Right renal pelvis (tissue), 4 donors: ENCODE measurements at places on chromosomes 6 and 20. TPM values are rescaled to one million over a fixed set of nuclear protein-coding genes. Genes with fewer than 3 reads are reported as not detected.

SLC17A4 gene
- 1.2 TPM for polyA plus RNA-seq

TUBB2B gene
- 122 TPM for polyA plus RNA-seq

FOXC1 gene
- polyA plus RNA-seq, result 97.8 TPM

TP53TG5 gene
- polyA plus RNA-seq, result 1.4 TPM

- no peak for DNase-seq
These were observed 1274.2 kb upstream of the GJE1 start for GRCh38 chr6:140858381-140858971.

DNA sequence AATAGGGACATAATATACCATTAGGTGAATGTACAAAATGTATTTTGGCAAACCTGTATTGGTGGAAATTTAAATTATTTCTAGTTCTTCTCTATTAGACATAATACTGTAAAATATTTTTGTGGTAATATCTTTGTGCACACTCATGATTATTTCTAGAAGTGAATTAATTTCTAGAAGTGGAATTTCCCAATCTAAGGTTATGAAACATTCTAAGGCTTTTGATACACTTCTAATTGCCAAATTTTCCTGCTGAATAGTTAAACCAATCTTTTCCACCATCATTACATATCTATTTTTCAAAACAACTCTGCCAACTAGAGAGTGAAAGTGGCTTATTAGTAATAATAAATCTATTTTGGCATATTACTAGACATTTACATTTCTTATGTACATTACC is 1.8 kb upstream of the CCND3 start:
- DNase-seq, result no peak

GRCh38 chr6:38011937-38012336 is 192.4 kb downstream of the ZFAND3 start:
- no peak for DNase-seq

DNA sequence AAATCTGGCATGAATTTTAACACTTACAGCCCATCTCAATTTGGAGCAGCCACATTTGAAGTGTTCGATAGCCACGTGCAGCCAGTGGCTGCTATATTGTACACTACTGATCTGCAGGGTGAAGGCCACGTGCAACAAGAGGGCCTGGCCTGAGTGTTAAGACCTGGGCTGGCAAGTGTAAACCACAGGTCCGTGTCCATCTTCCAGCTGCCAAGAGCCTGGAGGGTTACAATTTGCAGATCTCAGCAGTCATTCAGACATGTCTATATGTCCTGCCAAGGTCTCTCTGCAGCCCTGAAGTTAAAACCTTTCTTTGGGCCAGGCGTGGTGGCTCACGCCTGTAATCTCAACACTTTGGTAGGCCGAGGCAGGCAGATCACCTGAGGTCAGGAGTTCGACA is 14.1 kb downstream of the SGK2 start:
- no peak for DNase-seq

GRCh38 chr20:3661814-3662665 is 1.2 kb downstream of the GFRA4 start:
- no peak for DNase-seq

- no peak for DNase-seq
These were observed 68.7 kb downstream of the GRM1 start for GRCh38 chr6:146097586-146097985.

- DNase-seq, result no peak
These were observed 84.6 kb downstream of the MRAP2 start for GRCh38 chr6:84118191-84118590.

- no peak for DNase-seq
These were observed 382.7 kb downstream of the C6orf118 start for GRCh38 chr6:164926686-164927085.

GRCh38 chr6:12386816-12387215 is 96.7 kb downstream of the EDN1 start:
- DNase-seq, result no peak

- DNase-seq, result no peak
These were observed 54.1 kb upstream of the EXOC2 start for GRCh38 chr6:747028-747427.

DNA sequence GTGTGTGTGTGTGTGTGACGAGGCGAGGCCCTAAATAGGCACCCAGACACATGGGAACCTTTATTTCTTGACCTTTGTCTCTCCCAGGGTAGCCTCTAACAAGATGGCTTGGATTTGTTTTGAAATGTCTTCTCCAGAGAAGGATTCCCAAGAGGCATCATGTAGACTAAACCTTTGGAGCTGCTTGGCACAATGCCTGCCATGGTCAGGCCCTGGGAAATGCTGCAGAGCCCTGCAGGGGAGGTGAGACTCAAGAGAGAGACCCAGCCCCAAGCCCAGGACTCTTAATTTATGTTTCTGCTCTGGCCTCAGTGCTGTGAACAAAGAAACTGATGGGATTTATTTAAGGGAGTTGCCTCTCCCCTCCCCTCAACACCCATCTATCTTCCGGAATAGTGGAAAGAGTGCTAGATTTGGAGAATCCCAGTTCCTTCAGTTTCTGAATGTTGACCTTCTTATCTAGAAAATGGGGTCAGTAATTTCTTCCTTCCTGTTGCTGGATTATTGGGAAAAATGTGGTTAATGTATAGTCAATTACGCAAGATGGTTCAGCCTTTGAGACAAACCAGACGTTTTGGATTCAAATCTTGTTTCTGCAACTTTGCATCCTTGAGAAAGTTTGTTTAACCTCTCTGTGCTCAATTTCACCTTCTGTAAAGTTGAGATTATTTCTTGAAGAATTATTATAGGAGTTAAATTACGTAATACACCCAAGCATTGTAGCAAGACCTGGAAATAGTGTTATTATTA is 434.8 kb downstream of the MAFB start:
- DNase-seq, result no peak

DNA sequence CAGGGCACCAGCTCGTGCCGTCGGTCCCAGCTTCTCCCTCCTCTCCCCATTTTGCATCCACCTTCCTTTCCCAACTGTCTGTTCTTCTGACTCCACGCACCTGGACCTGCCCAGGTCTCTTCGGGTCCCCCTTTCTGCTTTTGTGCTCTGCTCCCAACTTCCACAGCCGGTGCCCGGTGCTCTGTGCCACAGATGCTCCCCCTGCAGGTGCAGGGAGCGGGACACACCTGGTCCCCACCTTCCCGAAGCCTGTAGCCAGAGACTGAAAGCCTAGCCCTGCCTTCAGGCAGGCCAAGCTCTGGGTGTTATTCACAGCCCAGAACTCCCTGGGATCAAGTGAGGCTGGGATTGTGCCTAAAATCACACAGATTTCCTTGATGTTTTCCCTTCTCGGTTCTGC is 24.6 kb upstream of the BMP7 start:
- no peak for DNase-seq

GRCh38 chr6:100353276-100354015 is 111.3 kb downstream of the SIM1 start:
- DNase-seq, result no peak

GRCh38 chr6:22466665-22467245 is 102.6 kb upstream of the HDGFL1 start:
- no peak for DNase-seq
